NCI-H524 treated with DMSO at 0.1 percent for 48 hours (cell line): ENCODE measurements at places on chromosomes 7 and 10.

DNA sequence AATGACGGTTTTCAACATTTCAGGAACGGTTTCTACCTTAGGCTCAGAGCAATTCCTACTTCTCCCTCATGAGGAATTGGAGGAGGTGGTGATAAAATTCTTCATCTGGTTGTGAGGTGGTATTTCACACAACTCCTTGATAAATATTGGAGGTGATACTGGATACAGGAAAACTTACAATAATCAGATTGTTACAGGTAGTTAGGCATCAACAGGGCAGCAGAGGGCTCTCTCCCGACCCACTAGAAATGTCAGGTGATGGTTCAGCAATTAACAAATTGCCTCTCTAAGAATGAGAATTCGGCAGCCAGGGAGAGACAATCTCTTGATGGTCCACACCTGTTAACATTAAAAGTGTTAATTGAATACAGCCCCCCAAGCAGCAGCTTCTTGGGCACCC is 22.6 kb downstream of the ZNF786 start:
- DNase-seq = no peak

- DNase-seq = no peak
Observed at GRCh38 chr10:113454341-113455061, 98.4 kb upstream of the HABP2 start.

DNA sequence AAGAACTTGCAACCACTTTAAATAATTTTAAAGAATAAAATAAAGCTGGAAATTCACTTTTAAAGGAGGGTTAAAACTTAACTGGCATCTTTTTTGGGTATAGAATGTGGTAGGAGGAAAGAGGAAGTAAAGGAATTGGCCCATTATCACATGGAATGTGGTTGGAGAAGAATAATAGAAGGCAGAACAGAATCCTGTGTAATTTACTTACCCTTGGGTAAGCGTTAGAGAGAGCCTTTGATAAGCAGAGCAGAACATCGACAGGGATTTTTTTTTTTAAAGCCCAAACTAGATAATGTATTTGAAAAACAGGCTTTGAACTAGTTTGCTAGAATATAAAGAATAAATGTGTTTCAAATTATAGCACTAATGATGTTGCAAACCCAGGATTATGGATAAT is 199.8 kb upstream of the KIAA1217 start:
- DNase-seq = no peak

DNA sequence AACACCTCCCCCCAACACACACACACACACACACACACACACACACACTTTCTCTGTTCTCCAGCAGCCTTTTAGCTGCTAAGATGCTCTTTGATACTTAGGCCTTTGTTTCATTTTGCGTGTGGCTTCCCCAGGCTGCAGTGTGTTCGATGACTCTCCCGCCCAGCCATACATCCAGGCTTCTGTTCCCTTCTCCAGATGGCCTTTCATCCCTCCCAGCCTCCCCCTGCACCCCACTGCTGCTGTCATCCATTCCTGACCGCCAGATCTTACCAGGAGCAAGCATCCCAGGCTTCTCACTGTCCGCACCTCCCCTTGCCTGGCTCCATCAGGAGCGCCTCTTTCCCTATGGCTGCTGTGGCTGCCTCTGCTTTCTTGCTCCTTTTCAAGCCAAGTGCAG is 77.8 kb upstream of the PPIF start:
- DNase-seq = no peak

DNA sequence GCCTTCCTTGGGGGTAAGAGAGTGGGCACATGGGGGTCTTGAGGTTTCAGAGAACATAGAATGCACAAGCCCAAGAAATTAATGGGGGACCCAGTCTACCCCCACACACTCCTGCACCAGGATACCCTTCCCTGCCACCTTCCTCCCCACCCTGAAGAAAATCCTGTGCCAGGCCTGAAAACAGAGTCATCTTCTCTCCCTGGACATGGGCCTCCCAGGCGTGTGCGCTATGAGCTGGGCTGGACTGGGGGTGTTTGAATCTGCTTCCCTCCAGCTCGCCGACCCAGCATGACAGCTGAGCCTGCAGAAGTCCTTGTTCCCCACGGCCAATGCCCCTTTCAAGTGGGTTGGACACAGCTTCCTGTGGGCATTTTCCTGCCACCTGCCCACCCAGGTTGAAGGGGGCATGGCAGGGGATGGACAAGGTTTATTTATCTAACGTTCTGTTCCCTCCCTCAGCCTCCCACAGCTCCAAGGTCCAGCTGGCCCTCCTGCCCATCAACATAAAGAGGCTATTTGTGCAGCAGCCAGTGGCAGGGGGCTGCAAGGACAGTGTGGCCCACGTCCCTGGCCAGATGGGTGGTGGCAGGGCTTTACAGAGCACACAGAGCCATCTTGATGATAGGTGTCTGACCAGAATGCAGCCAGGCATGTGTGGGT is 141.0 kb downstream of the SH3PXD2A start:
- DNase-seq = no peak

DNA sequence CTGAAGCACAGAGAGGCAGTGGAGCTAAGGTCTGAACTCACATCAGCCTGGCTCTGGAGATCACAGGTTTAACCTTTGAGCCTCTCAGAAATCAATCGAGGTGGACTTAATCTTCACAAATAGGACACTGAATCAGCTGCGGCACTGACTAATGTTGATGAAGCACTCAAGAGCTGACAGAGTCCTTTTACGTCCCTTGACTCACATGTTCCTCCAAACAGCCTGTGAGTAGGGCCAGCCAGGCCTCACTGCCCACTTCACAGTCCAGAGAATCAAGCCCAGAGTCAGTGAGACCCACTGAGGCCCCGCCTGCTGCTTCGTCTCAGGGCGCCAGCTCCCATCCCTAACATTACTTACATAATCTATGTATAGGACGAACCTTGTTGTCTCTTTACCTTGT is 63.1 kb downstream of the TNS3 start:
- DNase-seq = no peak

GRCh38 chr10:43981232-43981631 is 332.6 kb upstream of the ZNF32 start:
- no peak for DNase-seq

DNA sequence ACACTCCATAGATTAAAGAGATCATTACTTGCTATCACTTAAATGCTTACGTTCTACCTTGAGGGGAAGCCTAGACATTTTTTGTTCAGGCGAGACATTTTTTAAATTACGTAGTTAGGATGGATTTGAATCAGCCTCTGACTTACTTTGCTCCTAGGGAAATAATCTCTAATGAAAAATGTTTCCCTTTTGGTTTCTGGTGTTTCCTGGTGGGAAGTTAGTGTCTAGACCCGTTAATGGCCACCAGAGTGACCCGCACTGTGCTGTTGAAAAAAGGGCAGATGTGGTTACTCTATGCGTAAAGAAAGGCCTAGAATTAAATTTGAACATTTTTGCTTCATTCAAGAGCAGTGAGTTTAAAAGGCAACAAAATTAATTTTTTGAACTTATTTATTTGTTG is 3.8 kb downstream of the ZNF365 start:
- DNase-seq = no peak

DNA sequence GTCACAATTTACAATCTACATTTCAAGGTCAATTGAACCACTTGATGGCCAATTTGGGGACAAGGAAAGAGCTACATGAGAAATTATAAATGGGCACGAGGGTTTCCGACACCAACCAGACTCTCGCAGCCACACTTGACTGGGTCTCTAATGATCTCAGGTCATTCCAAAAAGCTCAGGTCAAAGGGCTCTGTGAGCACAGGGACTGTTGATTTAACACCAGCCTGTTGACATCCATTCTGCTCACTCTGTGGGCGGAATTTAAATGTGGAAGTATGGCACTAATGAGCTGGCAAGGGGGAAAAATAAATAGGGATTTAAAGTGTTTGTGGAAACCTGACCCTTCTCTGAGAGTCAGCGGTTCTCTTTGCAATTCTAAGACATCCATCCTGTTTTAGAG is 810.7 kb upstream of the AUTS2 start:
- DNase-seq = no peak

DNA sequence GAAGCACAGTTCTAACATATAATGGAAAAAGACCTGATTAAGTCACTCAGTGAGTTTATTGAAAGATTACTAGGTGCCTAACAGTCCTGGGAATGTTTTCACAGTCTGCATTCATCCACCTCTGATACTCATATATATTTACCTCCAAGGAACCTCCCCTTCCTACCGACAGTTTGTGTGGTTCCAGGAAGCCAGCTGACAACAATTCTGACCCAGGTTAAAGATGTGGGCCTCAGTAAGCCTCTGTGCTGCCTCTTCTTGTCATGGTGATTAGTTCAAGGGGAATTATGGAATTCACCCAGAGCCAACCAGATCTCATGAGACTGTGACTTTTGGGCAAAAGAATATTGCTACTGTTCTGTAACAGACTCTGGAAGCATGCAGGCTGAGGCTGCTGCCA is 186.8 kb downstream of the NXPH1 start:
- no peak for DNase-seq

DNA sequence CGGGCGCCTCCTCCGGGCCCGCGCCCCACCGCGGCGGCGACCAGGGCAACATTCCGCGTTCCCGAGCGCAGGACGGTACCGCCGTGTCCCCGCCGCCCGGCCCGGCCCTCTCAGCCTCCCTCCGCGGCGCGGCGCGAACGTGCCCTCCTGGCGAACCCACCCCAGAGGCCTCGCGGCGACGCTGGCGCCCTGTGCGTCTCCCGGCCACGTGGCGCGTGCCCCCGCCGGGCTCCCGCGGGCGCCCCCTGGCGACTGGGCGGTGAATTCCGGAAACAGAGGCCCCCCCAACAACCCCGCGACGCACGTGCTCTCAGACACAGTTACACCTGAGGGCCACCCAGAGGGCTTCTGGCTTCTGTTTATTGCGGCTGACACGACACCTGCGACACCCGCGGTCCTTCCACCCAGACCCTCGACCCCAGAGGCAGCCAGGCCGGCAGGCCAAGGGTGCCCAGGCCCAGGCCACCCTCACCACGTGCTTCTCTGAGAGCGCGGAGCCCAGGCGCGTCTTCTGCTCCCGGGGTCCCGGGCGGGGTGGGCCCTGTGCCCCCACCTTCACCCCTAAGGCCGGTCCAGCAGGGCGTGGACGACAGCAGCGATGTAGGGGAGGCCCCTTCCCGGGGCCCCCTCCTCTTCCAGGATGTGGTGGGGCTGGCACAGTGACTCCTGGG is at the start of gene SAP25:
TSS of gene SAP25 (minus strand) at position 210 of the 671 bp plus-strand sequence. CDS start at position 52, 158 bp downstream.
- DNase-seq = no peak

DNA sequence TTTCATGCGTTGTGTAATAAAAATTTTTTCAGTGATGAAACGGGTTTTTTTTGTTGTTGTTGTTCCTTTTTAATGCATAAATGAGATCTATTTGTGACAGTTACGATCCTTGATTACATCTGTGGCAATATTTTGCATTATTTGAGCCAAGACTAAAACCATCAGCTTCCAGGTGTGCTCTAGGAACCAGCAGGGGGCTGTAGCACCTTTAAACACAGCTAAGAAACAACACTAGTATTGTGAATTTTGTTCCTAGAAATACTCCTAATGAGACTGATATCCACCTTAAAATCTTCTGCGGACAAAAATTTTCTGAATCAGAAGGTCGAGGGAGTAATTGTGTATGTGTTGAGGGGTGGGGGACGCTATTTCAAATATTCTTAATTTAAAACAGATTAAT is 52.6 kb downstream of the FGFBP3 start:
- DNase-seq = no peak

- no peak for DNase-seq
Observed at GRCh38 chr10:72712136-72712535, 20.2 kb downstream of the MCU start.

GRCh38 chr10:100146398-100146797 is 39.4 kb downstream of the ERLIN1 start:
- DNase-seq = no peak

DNA sequence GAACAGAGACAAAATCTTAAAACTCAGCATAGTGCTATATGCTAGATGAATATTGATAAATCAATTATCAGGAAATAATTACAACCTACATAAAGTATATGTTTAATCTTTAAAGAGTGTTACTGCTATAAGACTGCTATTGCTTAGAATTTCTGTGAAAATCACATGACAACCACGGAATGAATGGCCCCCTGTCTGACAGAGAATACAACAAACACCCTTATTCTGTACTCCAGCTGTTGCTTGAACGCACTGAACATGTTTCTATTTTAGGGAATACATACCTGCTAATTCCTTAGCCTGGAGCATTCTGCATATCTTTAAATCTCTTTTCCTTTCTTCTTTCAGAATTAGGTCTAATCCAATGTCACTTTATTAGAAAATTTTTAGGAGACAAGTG is 452.4 kb upstream of the PHF14 start:
- no peak for DNase-seq

DNA sequence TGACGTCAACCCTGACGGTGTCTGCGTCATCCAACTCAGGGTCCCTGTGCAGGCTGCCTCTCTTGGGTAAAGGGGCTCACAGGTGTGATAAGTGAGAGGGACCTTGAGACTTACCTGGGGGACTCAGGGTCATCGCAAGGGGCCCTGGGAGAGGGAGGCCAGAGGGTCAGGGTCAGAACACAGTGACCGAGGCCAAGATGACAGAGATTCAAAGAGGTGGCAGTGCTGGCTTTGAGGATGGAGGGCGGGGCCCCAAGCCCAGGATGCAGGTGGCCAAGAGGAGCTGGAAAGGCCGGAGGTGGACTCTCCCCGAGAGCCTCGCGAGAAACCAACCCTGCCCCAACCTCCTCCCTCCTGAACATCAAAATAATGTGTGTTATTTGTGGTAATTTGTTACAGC is 165.2 kb upstream of the PPP2R2D start:
- no peak for DNase-seq

DNA sequence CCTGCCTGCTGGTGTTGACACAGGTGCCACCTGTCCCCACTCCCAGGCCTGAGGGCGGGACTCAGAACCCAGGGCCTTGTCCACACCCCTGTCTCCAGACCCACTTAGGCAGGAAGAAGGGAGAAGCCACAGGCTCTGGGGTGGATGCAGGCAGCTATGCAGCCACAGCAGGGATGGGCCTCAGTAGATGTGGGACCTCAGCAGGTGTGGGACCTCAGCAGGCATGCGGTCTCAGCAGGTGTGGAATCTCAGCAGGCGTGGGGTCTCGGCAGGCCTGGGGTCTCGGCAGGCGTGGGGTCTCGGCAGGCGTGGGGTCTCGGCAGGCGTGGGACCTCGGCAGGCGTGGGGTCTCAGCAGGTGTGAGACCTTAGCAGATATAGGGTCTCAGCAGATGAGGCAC is 118.0 kb upstream of the PITRM1 start:
- DNase-seq = no peak

DNA sequence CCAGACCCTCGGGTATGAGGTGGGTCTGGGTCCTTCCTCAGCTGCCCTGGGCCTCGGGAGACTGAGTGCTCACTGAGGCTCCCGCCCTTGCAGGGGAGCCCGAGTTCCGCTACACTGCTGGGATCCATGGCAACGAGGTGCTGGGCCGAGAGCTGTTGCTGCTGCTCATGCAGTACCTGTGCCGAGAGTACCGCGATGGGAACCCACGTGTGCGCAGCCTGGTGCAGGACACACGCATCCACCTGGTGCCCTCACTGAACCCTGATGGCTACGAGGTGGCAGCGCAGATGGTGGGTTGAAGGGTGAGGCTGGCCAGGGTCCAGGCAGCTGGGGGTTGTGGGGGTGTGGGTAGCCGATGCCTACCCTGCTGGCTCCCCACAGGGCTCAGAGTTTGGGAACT is 7.6 kb downstream of the AEBP1 start:
- DNase-seq = no peak

- DNase-seq = no peak
Observed at GRCh38 chr7:102897856-102898531, 14.8 kb upstream of the LRRC17 start.

- no peak for DNase-seq
Observed at GRCh38 chr10:66713387-66713786, 212.4 kb upstream of the LRRTM3 start.
